Hypothalamus (tissue), 51 donors: ENCODE measurements at places on chromosomes 12 and 14.

DNA sequence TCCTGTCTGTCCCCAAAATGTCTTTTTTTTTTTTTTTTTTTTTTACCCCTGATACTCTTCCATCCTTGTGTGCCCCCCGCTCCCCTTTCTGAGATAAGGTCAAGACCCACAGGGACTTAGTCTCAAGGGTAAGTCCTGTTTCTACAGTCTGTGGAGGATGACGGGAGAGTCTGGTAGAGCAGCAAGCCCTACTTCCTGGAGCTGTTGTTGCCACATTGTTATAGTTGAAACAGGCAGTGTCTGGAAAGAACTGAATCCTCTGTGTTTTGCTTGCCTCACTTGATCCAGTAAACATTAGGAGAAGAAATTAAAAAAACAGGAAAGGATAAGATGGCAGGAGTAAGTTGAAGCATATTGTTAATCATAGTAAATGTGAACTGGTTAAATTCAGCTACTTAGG, 45.5 kb downstream of the ZNF664 start:
- DNase-seq, result no peak

DNA sequence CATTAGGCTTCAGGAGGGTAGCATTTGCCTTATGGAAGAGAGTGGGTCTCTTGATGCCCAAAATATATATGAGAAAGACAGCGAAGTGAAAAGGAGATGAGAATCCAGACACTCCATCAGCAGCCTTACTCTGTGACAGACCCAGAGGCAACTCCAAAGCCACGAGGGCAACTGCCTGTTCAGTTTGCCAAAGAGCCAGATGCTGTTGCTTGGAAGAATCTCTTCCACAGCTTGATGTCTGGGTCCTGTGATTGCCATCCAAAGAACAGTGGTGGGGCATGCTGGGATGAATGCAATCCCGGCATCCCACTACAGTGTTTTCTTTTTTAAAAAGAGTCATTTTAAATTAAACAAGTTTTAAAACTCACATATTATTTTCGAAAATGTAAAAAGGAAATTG, 10.9 kb upstream of the OTX2 start:
- no peak for DNase-seq

- DNase-seq, result no peak
Measured at GRCh38 chr12:91074851-91075250, 17.0 kb upstream of the KERA start.

- no peak for DNase-seq
Measured at GRCh38 chr12:130817804-130818203, 21.2 kb downstream of the STX2 start.

DNA sequence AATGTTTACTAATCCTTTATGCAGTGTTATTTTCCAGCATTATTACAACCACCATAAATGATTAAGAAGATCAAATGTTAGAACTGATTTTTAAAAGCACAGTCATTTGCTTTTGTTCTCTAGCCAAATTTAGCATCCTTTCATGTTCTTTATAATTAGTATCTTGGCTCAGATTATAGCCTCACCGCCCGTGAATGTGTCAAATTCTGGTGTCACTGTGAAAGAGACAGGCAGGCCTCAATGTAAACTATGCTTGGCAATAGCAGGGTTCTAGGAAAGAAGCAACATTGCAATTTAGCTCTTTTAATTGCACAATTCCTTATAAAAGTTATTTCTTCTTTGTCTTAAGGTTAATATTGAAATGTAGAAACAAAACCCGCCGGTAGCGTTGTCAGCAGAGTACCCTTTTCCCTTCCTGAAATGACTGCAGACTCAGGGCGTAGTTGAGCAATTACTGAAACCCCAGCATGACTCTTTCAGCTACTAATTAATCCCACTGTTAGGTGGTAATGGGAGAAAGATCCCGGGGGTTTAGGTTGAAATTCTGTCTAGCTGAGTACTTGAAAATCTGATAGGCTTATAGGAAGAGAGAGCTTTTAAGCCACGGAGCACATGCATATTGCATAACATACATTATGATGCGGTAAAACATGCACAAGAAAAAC, 1600.5 kb upstream of the SEL1L start:
- no peak for DNase-seq

- no peak for DNase-seq
Measured at GRCh38 chr12:44036875-44037443, 201.1 kb downstream of the TMEM117 start.

- DNase-seq, result no peak
Measured at GRCh38 chr12:8648576-8649205, 13.9 kb downstream of the MFAP5 start.

DNA sequence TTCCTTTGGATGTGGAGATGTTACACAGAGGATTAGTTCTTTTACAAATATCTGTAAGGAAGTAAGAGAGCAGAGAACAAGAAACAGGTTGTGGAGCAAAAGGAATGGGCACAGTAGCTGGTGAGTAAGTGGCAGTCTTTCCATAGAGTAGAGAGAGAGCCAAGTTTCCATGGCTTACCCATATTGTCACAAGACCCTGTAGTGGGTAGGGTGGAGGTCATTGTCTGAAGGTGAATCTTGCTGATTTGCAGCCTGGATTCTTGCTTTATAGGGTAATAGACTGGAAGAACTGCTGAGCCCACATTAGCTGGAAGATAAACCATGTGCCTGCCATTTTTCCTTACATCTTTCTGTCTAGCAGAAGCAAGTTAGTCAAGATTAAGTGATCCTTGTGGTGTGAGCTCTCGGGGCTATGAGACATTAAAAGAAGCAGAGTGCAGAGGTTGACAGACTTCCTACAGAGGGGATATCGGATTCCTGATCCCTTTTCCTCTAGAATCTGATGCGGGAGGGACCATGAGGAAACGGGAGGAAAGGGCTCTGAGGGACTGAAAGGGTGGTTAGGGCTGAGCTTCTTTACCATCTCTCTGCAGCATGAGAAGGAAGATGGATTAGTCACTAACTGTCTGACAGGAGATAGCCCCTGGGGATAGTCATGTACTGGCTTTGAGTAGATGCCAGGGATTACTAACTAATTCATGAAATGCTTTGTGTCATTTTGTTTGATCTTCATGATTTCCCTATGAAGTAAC, 44.0 kb upstream of the LRTM2 start:
- no peak for DNase-seq

DNA sequence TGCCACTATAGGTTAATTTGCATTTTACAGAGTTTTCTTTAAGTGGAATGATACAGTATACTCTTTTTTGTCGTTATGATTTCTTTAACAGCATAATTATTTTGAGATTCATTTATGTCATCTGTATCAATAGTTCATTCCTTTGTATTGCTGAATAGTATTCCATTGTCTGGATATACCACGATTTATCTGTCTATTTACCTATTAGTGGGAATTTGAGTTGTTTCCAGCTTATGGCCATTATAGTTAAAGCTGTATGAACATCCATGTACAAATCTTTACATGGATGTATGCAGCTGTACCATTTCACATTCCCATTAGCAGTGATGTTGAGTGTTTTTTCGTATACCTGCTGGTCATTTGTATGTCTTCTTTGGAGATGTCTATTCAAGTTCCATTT, 163.9 kb downstream of the ETNK1 start:
- no peak for DNase-seq
